ENCODE measurements at places on chromosomes 1 and 21. TPM values are rescaled to one million over a fixed set of nuclear protein-coding genes. Genes with fewer than 3 reads are reported as not detected.

ELAVL4 gene
- total RNA-seq, result not detected

GRCh38 chr1:10675813-10676212 is 120.6 kb downstream of the CASZ1 start:
- H3K4me3 ChIP-seq, result no peak overlapping the region
- no peak for DNase-seq
- no peaks in the 10 kb centered on the region for H3K36me3 ChIP-seq
- no peak overlapping the region for H3K27ac ChIP-seq

DNA sequence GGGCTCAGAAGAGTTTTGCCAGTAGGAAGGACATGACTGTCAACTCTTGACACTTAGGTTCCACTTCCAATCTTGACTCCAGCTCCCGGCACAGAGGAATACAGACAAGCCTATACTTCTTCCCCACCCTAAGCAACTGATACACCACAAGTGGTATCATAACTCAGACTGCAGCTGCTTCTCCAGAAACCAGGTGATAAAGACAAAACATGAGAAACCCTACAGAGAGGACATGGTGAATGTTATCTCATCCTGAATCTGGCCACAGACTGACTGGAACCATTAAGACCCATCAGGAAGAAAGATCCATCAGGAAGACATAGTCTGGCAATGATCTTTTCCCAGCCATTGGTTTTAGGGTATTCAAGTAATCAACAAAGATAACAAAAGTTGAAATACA is 13.8 kb downstream of the PAXBP1 start:
- no peak overlapping the region for H3K27ac ChIP-seq
- H3K4me1 ChIP-seq, result no peaks in the 10 kb centered on the region
- no peak for DNase-seq
- no peaks in the 10 kb centered on the region for H3K27me3 ChIP-seq

- peaks cover 11% of the 10 kb centered on the region for H3K4me1 ChIP-seq
- no peak for DNase-seq
- no peak overlapping the region for H3K4me3 ChIP-seq
- no peaks in the 10 kb centered on the region for H3K27me3 ChIP-seq
- H3K27ac ChIP-seq, result no peak overlapping the region
Observed at GRCh38 chr1:60969971-60970509, 112.3 kb upstream of the NFIA start.

- no peaks in the 10 kb centered on the region for H3K27me3 ChIP-seq
- no peaks in the 10 kb centered on the region for H3K36me3 ChIP-seq
- H3K4me3 ChIP-seq, result no peak overlapping the region
- DNase-seq, result no peak
- H3K27ac ChIP-seq, result no peak overlapping the region
- H3K4me1 ChIP-seq, result no peaks in the 10 kb centered on the region
Observed at GRCh38 chr1:158371188-158371953, 17.7 kb downstream of the CD1E start.

FAM167B gene
- total RNA-seq, result 2.3 TPM

BSND gene
- not detected for total RNA-seq

DNA sequence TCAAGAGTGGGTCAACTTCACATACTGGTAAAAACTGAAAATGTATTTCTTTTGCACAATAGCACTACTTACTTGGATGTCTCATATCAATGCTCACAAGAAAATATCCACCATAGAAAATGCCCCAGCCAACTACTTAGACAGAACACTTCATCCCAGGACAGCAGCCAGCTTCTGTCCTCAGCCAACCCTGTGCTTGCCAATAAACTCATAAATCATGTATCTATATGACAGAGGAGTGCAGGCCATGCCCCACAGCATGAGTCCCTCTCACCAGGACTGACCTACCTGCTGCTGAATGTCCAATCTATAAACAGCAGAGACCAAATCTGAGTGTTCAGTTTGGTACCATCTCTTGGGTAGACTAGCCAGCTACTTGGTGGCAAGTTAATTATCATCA is 179.3 kb downstream of the OMA1 start:
- H3K4me3 ChIP-seq, result no peak overlapping the region
- no peak overlapping the region for H3K27ac ChIP-seq
- H3K27me3 ChIP-seq, result no peaks in the 10 kb centered on the region
- no peak for DNase-seq
- no peaks in the 10 kb centered on the region for H3K4me1 ChIP-seq

GRCh38 chr1:25809929-25810328 is 9.8 kb upstream of the MTFR1L start:
- H3K27ac ChIP-seq, result no peak overlapping the region
- no peaks in the 10 kb centered on the region for H3K36me3 ChIP-seq
- DNase-seq, result no peak
- H3K4me1 ChIP-seq, result peaks cover 32% of the 10 kb centered on the region

DNA sequence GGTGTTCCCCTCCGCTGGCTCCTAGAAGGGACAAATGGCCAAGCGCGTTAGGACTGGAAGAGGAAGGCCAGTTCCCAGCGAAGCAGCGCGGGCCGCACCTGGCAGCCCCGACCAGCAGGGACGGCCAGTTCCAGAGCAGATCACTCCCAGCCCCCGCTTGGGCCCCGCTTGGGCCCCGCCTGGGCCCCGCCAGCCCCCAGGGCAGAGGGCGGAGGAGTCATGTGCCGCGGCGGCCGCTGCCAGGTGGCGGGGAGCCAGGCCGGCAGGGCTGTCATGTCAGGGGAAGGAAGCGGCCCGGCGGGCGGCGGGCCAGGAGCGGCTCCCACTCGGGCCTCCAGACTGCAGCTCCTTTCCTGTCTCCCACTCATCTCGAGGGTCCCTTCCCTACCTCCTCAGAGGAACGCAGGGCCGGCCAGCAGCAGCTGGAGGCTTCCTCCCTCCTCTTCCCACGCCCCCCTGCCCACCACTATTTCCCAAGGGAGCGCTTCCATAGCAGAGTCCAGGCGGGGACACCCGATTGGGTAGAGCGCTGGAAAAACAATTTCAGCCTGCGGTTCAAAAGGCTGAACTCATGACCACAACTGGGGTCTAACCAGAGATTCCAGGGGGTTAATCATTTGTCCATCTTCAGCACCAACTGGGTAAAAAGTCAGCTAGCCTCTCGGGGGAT is 16.5 kb downstream of the ZNF697 start:
- H3K4me1 ChIP-seq, result peaks cover 65% of the 10 kb centered on the region
- no peaks in the 10 kb centered on the region for H3K27me3 ChIP-seq
- no peaks in the 10 kb centered on the region for H3K36me3 ChIP-seq
- DNase-seq, result peak; percentile 58
- peak overlapping the region; percentile 87 for H3K27ac ChIP-seq
- H3K4me3 ChIP-seq, result peak overlapping the region; percentile 48

DNA sequence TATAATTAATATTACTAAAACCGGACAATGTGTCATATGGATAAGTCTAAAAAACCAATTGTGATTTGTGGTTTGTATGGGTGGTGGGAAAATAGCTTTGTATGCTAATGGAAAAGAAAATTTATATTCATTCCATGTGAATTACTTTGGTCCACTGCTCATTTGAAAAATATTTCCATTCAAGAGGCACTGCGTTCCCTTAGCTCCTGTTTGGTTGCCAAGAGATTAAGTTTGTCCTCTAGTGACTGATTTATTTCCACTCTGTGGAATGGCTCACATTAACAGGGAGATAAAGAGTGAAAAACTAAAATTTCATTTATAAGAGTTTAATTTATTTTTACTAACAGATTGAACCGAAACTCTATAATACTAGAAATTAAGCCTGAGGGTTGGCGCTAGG is 744.1 kb upstream of the CHRM3 start:
- no peaks in the 10 kb centered on the region for H3K4me1 ChIP-seq
- H3K27me3 ChIP-seq, result no peaks in the 10 kb centered on the region

- no peaks in the 10 kb centered on the region for H3K4me1 ChIP-seq
- no peaks in the 10 kb centered on the region for H3K27me3 ChIP-seq
- DNase-seq, result no peak
- H3K27ac ChIP-seq, result no peak overlapping the region
- no peak overlapping the region for H3K4me3 ChIP-seq
Observed at GRCh38 chr1:85027242-85027983, 20.9 kb downstream of the MCOLN3 start.

DNA sequence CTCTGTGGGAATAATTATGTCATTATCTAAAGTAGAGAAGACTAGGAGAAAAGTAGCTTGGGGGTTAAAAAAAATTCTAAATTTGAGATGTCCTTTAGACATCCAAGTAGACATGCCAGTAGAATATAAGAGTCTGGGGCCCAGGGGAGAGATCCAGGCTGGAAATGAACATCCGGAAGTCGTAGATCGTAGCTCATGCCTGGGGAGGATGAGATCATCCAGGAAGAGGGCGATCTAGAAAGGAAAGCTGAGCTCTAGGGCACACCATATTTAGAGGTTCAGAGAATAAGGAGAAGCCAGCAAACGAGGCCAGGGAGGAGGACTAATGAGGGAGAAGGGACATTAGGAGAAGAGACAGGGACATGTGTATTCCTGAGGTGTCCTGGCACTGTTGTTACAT is 12.2 kb downstream of the NGF start:
- no peak overlapping the region for H3K4me3 ChIP-seq
- no peaks in the 10 kb centered on the region for H3K4me1 ChIP-seq
- no peaks in the 10 kb centered on the region for H3K36me3 ChIP-seq

VWA1 gene
- total RNA-seq, result 5.7 TPM

NT5C1A gene
- total RNA-seq, result 85.5 TPM

DNA sequence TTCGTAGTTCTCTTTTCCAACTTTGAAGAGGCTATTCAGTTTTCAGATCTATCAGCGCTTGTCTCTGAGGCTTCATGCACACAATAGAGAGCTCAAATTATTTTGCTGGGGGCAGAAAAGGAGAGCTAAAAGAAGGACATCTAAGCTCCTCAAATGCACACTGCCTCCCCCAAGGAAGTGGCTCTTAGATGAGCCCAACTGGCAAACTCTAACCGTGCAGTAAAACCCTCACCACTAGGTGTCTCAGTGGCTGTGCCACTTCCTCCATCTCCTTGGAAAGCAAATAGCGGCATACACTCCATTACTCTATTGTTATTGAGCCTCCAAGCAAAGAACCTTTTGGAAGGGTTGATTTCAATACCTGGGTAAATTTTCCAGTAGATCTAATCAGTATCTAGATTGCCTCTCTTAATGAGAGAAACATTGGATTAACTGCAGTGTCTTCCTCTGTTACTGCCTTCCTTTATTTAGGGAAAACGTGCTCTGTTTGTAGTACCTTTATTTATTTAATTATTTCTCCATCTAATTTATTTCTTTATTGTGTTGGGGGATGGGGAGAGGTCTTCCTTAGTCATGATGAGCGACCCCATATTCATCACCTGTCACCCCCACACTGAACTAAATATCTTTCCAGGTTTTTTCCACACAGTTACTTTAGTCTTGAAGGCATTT is 9.2 kb upstream of the SFPQ start:
- H3K27me3 ChIP-seq, result no peaks in the 10 kb centered on the region
- peak; percentile 24 for DNase-seq
- no peaks in the 10 kb centered on the region for H3K4me1 ChIP-seq
- no peak overlapping the region for H3K27ac ChIP-seq

- no peaks in the 10 kb centered on the region for H3K36me3 ChIP-seq
- peak overlapping the region; percentile 72 for H3K4me3 ChIP-seq
- H3K4me1 ChIP-seq, result peaks cover 45% of the 10 kb centered on the region
- no peak for DNase-seq
- no peaks in the 10 kb centered on the region for H3K27me3 ChIP-seq
- H3K27ac ChIP-seq, result peak overlapping the region; percentile 88
Observed at GRCh38 chr1:145961425-145962156, 2.8 kb downstream of the ANKRD34A start.

DNA sequence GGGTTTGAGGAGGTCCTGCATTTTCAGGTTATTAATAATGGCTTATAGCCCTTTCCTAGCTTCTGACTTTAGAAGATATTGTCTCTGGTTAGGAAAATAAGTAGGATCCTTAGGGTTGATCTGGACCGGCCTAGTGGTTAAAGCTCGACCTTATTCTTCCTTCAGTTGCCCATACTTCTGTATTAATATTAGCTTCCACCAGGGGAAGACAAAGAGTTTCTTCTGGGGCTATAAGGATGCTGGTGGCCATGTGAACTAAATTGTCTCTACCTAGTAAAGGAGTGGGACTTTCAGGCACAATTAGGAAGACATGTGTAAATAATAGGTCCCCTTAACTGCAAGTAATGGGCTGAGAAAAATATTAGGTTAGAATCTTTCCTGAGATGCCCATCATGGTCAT is 20.6 kb upstream of the FCGR2A start:
- H3K27me3 ChIP-seq, result peaks cover 2% of the 10 kb centered on the region
- no peak for DNase-seq
- H3K4me3 ChIP-seq, result no peak overlapping the region
- no peaks in the 10 kb centered on the region for H3K4me1 ChIP-seq

DNA sequence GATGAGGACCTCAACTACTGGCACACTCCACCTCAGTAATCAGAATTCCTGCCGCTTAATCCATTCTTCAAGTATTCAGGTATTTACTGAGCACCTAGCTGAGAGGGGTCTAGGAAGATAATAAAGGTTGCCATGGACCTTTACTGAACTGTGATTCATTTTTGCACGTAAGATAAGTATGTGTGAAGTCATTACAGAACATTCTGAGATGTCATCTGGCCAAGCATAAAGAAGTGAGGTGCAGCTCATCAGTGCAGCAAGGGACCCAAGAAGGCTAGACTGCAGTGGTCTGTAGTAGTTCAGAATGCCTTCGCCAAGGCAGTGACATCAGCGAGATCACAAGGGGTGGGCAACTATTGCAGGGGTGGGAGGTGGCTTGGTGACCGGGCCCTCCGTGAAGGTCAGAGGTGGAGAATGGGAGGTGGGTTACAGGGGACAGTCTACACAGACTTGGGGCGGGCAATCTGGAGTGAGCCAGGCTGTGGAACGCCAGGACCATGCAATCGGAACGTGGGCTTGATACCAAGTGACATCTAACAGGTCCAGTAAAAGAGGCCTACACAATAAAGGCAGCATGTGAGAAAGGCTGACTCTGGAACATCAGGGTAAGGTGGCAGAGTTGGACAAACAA is 107.4 kb downstream of the SLC45A1 start:
- H3K36me3 ChIP-seq, result peaks cover 3% of the 10 kb centered on the region
- H3K27me3 ChIP-seq, result no peaks in the 10 kb centered on the region
- peaks cover 55% of the 10 kb centered on the region for H3K4me1 ChIP-seq
- DNase-seq, result peak; percentile 67
- peak overlapping the region; percentile 91 for H3K27ac ChIP-seq

DNA sequence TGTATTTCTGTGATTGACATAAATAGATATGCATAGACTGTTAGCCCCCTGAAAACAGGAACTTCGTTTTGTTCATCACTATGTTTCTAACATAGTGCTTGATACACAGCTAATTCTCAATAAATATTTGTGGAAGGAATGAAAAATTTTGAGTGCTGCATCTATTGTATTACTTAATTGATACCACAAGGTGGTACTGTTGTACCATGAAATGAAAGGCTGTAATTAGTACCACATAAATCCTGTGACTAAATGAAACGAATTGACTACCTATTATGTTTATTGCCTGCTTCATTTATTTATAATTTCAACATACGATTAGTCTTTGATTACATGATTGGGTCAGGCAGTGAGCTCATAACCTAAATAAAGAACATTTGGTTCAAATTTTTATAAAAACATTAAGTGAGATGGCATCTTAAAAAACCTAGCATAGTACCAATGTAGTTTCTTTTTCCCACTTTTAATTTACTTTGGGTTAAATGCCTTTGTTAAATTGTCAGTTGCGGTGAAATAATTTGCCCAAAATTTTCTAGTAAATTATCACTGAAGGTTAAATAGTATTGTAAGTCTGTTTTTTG is 15.0 kb upstream of the TGFB2 start:
- no peak for DNase-seq
- H3K27ac ChIP-seq, result no peak overlapping the region
- no peaks in the 10 kb centered on the region for H3K27me3 ChIP-seq
- no peaks in the 10 kb centered on the region for H3K36me3 ChIP-seq

GRCh38 chr1:21931171-21932093 is 5.7 kb downstream of the HSPG2 start:
- peak overlapping the region; percentile 36 for H3K4me3 ChIP-seq
- peaks cover 80% of the 10 kb centered on the region for H3K4me1 ChIP-seq
- H3K36me3 ChIP-seq, result no peaks in the 10 kb centered on the region

NR0B2 gene
- not detected for total RNA-seq

Data from gastrocnemius medialis (tissue), 4 donors.